ENCODE measurements at places on chromosomes 12 and 14. TPM values are rescaled to one million over a fixed set of nuclear protein-coding genes. Genes with fewer than 3 reads are reported as not detected.

DNA sequence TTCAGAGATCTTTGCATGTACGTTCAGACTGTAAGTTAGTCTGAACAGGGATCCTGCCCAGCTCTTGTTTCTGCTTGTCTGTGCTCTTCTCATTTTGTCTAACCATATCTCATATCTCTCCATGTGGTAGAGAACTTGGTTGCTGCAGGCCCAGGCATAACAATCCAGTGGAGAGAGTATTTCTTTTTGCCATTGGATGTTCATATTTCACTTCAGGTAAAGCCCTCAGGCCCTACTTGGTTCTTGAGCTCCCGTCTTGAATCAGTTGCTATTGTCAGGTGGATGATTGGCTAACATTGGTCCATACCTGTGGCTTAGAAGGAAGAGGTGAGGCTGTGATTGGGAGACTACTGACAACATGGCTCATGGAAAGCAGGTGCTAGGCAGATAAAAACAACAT lies 357.7 kb upstream of the FLRT2 start:
- DNase-seq, result no peak

- DNase-seq, result no peak
Observed at GRCh38 chr12:9731797-9732196, 1.1 kb downstream of the CLECL1 start.

- DNase-seq, result peak; percentile 90
Observed at GRCh38 chr14:67943947-67944346, 124.4 kb downstream of the RAD51B start.

EPYC gene
- 1.2 TPM for total RNA-seq

DNA sequence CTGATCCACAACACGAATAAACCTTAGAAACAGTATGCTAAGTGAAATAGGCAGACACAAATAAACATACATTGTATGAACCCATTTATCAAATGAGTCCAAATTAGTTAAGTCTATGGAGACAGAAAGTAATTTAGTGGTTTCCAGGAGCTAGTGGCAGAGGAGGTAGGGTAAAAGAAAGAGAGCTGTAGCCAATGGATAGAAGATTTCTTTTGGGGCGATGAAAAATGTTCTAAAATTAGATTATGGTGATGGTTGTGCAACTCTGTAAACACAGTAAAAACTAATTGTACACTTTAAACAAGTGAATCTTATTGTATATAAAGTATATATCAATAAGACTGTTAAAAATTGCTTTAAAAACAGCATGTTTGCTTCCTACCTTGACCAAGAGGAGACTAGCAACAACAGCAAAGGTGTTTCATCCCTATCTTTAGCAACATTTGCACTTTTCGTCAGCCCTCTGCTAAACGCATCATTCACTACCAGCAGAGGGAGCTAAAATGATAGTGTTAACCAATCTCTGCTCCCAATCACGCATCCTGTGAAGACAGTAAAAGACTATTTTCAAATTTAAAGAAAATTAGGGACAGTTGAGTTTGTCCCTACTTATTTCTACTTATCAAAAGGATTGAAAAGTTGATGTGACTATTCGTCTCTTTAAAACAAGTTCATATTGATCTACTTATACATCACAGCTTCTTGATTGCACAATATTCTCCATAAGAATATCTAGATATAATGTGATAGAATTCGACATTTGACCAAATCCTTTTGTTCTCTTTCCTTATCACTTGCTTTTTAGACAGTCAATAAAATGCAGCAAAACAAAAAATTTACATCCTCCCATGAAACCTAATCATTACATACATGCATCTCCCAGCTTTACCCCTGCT lies 24.0 kb upstream of the LGR5 start:
- DNase-seq, result no peak

- DNase-seq, result no peak
Observed at GRCh38 chr12:50400104-50400637, 514 bp upstream of the LARP4 start.

DNAH10 gene
- total RNA-seq, result 0.90 TPM

DNA sequence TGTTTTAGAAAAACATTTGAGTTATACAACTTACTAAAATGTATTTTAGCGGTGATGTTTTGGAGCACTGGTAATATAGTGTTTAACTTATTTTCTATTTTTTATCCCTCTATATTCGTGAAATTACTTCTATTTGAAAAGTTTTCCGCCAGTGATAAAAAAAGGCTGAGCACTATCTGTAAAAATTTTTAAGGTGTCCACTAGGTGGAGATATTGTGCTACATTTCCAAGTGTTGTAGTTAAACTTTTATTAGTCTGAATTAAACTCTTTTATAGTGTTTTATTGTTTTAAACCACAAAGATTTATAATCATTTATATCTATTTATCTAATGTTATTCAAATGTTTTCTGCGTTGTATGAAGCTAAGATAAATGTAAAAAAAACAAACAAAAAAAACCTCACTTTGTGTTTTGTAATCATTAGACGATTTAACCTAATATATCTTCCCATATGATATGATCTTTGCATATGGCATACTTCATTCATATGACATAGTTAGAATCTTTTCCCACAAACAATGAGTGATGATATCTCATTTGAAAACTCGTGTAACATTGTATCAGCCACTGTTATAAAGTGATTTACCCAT lies 11.8 kb downstream of the ALG10B start:
- DNase-seq, result no peak

LPAR5 gene
- 1.7 TPM for total RNA-seq

- DNase-seq, result peak; percentile 40
Observed at GRCh38 chr14:57732463-57733285, 133.2 kb downstream of the SLC35F4 start.

DNA sequence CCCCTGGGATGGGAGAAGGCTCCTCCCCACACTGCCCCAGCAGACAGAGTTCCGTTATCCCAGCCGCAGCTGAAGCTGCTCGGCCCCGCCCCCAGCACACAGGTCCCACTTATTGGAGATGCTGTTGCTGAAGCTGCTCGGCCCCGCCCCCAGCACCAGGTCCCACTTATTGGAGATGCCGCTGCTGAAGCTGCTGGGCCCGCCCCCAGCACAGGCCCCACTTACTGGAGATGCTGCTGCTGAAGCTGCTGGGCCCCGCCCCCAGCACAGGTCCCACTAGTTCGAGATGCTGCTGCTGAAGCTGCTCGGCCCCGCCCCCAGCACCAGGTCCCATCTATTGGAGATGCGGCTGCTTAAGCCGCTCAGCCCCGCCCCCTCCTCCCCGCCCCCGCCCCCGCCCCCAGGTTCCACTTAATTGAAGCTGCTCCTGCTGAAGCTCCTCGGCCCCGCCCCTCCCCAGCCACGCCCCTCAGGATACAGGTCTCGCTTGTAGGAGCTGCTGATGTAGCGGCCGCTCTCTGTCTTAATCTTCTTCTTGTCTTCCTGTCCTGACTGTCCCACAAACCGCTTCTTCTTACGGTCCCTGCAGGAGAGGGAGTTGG lies 12.0 kb downstream of the CFAP73 start:
- DNase-seq, result no peak

LMNTD1 gene
- total RNA-seq, result 2.3 TPM

GRCh38 chr14:60482743-60483142 lies 3.1 kb downstream of the C14orf39 start:
- no peak for DNase-seq

DNA sequence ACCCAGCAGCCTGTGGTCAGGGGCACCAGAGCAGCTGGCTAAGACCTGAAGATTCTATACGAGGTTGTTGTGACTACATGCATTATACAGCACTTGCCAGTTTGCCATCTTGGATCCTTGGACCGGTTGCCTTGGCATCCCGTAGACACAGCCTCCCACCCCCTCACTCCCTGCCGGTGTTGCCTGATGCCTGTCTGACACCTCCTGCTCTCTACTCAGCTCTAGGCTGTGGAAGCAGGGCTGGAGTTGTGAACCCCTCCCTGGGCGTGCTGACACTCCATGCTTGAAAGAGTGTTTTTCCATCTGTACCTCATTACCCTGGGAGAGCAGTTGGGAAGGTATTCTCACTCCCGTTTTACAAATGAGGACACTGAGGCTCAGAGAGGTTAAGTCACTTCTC lies 2.5 kb downstream of the CHGA start:
- no peak for DNase-seq

BLOC1S1 gene
- total RNA-seq, result 48.4 TPM

ADAM20 gene
- 2.7 TPM for total RNA-seq

GRCh38 chr12:117034701-117035151 lies 64.5 kb downstream of the TESC start:
- no peak for DNase-seq

- DNase-seq, result no peak
Observed at GRCh38 chr12:33676866-33677265, 237.2 kb upstream of the SYT10 start.

- DNase-seq, result no peak
Observed at GRCh38 chr12:93226361-93226760, 151.4 kb upstream of the NUDT4 start.

- no peak for DNase-seq
Observed at GRCh38 chr12:105368047-105368646, 37.7 kb downstream of the C12orf75 start.

- DNase-seq, result peak; percentile 25
Observed at GRCh38 chr12:67394550-67394949, 125.4 kb downstream of the CAND1 start.

GRCh38 chr14:97592341-97592980 lies 795.3 kb downstream of the VRK1 start:
- no peak for DNase-seq

WNT5B gene
- 9.8 TPM for total RNA-seq

- DNase-seq, result no peak
Observed at GRCh38 chr12:21190016-21190415, 59.0 kb downstream of the SLCO1B1 start.

KRT72 gene
- not detected for total RNA-seq

HEBP1 gene
- total RNA-seq, result 22.0 TPM

ANKRD33 gene
- not detected for total RNA-seq

DNA sequence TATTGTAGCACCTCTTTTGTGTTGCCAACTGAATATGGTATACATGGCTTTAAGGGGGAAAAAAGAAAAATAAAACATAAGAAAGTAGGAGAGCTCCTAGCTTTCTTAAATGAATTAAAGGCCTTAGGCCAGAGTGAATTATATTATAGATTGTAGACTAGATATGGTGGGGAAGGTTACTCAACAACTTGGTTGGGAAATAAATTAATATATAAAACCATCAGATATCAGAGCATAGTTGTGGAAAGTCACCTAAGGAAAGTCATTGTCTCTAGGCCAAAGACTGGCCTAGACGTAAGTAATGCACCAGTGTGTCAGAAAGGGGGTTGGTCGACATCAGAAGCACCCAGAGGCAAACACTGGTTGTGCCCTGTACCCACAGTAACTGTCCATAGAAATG lies 391.8 kb downstream of the RAD51B start:
- DNase-seq, result no peak

KITLG gene
- 75.7 TPM for total RNA-seq

GRCh38 chr12:7542046-7542445 lies 38.5 kb upstream of the CD163 start:
- DNase-seq, result no peak

- DNase-seq, result no peak
Observed at GRCh38 chr12:50627491-50627890, 122.7 kb downstream of the DIP2B start.

DNA sequence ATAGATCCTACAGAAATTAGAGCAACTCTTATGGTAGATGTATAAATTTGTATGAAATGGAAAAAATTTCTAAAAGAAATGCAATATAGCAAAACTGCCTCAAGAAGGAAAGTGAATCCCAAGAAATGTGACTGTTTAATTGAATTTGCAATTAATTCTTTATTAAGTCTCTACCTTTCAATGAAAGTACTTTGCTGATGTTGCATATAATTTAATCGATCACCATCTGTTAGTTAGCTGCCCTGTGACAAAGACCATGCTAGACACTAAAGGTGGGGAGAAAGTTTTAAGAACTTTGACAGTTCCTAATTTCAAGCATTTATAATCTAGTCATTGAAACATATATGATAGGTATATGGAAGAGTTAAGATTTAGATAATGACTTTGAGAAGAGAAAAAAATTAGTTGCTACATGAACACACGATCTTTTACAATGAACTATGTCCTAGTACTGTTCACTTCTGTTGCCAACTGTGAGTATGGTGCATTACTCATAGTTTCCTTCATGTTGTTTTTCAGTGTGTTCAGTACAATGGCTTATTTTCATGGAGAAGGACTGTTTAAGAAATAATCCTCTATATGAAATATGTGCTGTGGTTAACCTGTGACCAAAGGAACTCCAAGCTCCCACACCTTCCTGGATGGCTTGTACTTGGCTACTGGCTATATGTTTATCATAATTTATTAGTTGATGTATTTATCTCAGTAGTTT lies 128.4 kb downstream of the METTL25 start:
- no peak for DNase-seq

- DNase-seq, result no peak
Observed at GRCh38 chr12:45324391-45324790, 108.5 kb downstream of the ANO6 start.

GRCh38 chr12:41993283-41993682 lies 151.4 kb downstream of the GXYLT1 start:
- DNase-seq, result no peak

DNA sequence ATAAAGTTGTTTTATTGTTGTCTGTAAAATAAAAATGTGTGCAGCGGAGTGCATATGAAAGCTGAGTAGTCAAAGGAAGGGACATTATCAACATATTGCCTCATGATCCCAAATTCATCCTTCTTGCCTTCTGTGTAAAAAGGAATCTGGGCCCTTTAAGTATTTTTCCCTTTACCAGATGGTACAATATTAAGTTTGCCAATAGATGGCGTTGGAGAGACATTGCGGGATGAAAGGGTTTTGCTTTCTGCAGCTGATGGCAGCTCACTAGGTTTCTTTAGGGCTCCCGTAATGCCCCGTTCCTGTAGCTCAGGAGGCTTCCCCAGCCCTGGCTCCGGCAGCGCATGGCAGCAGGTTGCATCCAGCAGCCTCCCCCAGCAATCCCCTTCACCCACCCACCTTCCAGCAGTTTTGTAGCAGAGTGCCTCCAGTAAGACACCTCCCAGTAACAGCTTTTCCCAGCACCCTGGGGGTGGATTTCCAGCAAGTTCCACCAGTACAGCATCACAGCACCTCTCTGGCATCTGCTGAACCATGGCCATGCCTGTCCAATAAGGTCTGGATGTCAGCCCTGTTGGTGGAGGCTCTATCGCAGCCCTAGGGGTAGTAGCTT lies 354.4 kb downstream of the MED13L start:
- DNase-seq, result no peak

TMEM52B gene
- total RNA-seq, result 0.11 TPM

TAS2R9 gene
- 0.37 TPM for total RNA-seq

DNA sequence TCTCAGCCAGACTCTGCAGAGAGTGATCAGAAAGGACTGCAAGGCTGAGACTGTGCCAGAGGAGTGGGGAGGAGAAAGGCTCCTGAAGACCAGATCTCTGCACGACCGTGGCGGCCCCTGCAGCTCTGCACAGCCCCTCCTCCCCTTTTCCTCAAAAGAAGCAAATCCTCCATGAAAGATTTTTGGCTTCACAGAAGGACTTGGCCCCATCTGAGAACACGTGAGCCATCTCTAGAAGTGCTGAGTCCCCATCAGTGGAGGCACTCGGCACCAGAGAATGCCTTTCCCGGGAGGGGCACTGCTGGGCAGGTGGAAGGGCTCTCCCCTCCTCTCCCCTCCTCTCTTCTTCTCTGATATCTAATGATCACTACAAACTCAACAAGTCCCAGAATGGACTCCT lies 6.8 kb downstream of the FIGNL2 start:
- DNase-seq, result no peak

GRCh38 chr12:9134981-9135628 lies 19.4 kb upstream of the A2M start:
- no peak for DNase-seq

- no peak for DNase-seq
Observed at GRCh38 chr14:93135399-93135798, 19.7 kb upstream of the ITPK1 start.
